Lower leg skin (tissue), 4 donors: ENCODE measurements at places on chromosomes 6 and 20. TPM values are rescaled to one million over a fixed set of nuclear protein-coding genes. Genes with fewer than 3 reads are reported as not detected.

RIPPLY2 gene
- not detected for total RNA-seq

DNA sequence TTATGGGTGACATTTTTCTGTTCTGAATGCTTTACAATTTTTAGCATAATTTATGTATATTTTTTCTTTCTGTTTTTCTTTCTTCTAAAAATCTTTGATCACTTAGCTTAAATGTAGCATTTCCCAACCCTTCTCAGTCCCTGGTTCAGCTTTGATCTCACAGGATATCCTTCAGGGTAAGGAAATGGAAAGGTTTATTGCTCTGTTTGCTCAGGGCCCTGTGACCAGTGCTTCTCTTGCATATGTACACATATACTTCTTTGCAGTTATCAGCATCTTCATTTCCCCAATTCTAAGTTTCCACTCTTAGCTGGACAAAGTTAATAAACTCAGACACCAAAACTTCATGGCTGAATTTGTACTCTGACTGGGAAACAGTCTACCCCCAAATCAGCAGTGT lies 30.6 kb downstream of the TMEM74B start:
- DNase-seq: no peak

- peak; percentile 60 for DNase-seq
These were observed 1.9 kb downstream of the RNF217 start for GRCh38 chr6:124963831-124964763.

GRCh38 chr6:47519279-47519678 lies 41.7 kb downstream of the CD2AP start:
- DNase-seq: no peak

GRCh38 chr6:107801173-107801886 lies 22.8 kb downstream of the SCML4 start:
- DNase-seq: no peak

DNA sequence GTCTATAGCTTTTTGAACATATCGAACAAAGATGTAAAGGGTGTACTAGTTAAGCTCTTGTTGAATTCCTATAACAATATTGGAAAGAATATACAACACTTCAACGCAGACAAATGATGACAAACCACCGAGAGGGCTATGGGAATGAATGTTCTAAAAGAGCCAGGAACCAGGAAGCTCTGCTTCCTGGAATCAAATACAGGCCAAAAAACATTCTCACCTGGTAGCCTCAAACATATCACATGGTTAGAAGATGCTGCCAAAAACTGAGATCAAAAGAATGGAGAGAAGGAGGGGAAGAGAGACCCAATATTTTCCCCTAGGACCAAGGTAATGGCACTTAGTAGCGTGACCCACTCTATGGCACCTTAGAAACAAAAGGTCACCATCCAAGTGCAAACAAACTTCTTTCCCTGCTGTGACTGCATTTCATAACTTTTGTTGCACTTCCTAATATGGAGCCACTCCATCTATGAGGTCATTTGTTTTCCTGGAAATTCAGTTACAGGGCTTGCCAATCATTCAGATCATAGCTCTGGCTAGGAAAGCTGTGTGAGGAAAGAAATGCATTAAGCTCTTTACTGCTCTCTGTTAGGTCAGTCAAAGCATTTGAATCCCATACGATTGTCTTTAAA lies 199.2 kb upstream of the NT5E start:
- no peak for DNase-seq

LST1 gene
- total RNA-seq: 4.3 TPM

TENT5A gene
- 18.4 TPM for total RNA-seq

GRCh38 chr6:168083514-168083885 lies 4.5 kb upstream of the FRMD1 start:
- DNase-seq: no peak
